A375 (cell line): ENCODE measurements at places on chromosomes 6 and 20. TPM values are rescaled to one million over a fixed set of nuclear protein-coding genes. Genes with fewer than 3 reads are reported as not detected.

Gene EEF1A2
- 49.6 and 63.1 TPM in 2 replicates for total RNA-seq

Gene ATP6V1G2
- 0.26 and 1.9 TPM in 2 replicates for total RNA-seq

Gene ULBP1
- not detected in 2 replicates for total RNA-seq

Gene MAP3K5
- 4.8 and 5.1 TPM in 2 replicates for total RNA-seq

Gene COX4I2
- total RNA-seq = not detected in 2 replicates

Gene FANCE
- total RNA-seq = 11.0 and 12.6 TPM in 2 replicates

Gene HLA-DRB1
- total RNA-seq = 67.3 and 68.2 TPM in 2 replicates

Gene TFAP2A
- 11.0 and 12.1 TPM in 2 replicates for total RNA-seq

Gene PSMB9
- 23.9 and 29.9 TPM in 2 replicates for total RNA-seq

Gene ANKRD6
- total RNA-seq = 0.91 and 2.7 TPM in 2 replicates

Gene LY6G6C
- total RNA-seq = not detected in 2 replicates

Gene MEI4
- total RNA-seq = 0.05 TPM in 1 of 2 replicates, not detected in the other

Gene ATF6B
- total RNA-seq = 15.8 and 22.7 TPM in 2 replicates

Gene ARFGEF3
- total RNA-seq = 1.3 and 1.4 TPM in 2 replicates

Gene CNBD2
- 15.7 and 18.8 TPM in 2 replicates for total RNA-seq

Gene CGA
- not detected in 2 replicates for total RNA-seq

Gene SLC16A10
- 2.8 and 5.1 TPM in 2 replicates for total RNA-seq

Gene ZNF311
- total RNA-seq = not detected in 2 replicates

Gene PNLDC1
- not detected in 2 replicates for total RNA-seq

Gene CTSZ
- total RNA-seq = 246 and 254 TPM in 2 replicates

Gene LAMA4
- 108 and 128 TPM in 2 replicates for total RNA-seq

Gene TSHZ2
- 1.1 and 1.5 TPM in 2 replicates for total RNA-seq

Gene WFDC10B
- total RNA-seq = not detected in 2 replicates

Gene FAM217A
- not detected in 2 replicates for total RNA-seq

Gene TRAPPC3L
- total RNA-seq = not detected in 2 replicates

Gene PHACTR3
- total RNA-seq = not detected in 2 replicates

Gene SIRPB1
- 3.7 and 4.5 TPM in 2 replicates for total RNA-seq

Gene SLC26A8
- not detected in 2 replicates for total RNA-seq

Gene EPPIN
- not detected in 2 replicates for total RNA-seq

Gene VSX1
- not detected in 2 replicates for total RNA-seq

Gene TGM3
- total RNA-seq = not detected in 2 replicates

Gene PDYN
- not detected in 2 replicates for total RNA-seq

Gene CLPSL1
- 1.4 TPM in 1 of 2 replicates, not detected in the other for total RNA-seq

Gene SH3BGRL2
- total RNA-seq = 2.1 and 2.2 TPM in 2 replicates

Gene SPDEF
- total RNA-seq = 0.19 TPM in 1 of 2 replicates, not detected in the other

Gene FNDC11
- 0.08 and 0.45 TPM in 2 replicates for total RNA-seq

Gene POM121L2
- total RNA-seq = not detected in 2 replicates

Gene SLC17A1
- not detected in 2 replicates for total RNA-seq

Gene DPPA5
- total RNA-seq = not detected in 2 replicates

Gene GDAP1L1
- total RNA-seq = 0.48 TPM in 1 of 2 replicates, not detected in the other

Gene ALDH8A1
- total RNA-seq = 0.88 TPM in 1 of 2 replicates, not detected in the other

Gene SLC4A11
- 1.5 and 1.7 TPM in 2 replicates for total RNA-seq

Gene RGS17
- 0.53 and 2.1 TPM in 2 replicates for total RNA-seq
